ENCODE measurements at places on chromosomes 16 and 17.
A peak's percentile ranks its signal among the peaks of the same experiment; 100 is the strongest.

DNA sequence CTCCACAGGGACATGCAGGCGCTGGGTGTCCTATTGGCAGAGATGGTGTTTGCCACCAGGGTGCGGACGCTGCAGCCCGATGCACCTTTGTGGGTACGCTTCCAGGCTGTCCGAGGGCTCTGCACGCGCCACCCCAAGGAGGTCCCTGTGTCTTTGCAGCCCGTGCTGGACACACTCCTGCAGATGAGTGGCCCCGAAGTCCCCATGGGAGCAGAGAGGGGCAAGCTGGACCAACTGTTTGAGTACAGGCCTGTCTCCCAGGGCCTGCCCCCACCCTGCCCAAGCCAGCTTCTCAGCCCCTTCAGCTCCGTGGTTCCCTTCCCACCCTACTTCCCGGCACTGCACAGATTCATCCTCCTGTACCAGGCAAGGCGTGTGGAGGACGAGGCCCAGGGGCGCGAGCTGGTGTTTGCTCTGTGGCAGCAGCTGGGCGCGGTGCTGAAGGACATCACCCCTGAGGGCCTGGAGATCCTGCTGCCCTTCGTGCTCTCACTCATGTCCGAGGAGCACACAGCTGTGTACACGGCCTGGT, 2.8 kb downstream of the WDR81 start:
- no peak for DNase-seq

DNA sequence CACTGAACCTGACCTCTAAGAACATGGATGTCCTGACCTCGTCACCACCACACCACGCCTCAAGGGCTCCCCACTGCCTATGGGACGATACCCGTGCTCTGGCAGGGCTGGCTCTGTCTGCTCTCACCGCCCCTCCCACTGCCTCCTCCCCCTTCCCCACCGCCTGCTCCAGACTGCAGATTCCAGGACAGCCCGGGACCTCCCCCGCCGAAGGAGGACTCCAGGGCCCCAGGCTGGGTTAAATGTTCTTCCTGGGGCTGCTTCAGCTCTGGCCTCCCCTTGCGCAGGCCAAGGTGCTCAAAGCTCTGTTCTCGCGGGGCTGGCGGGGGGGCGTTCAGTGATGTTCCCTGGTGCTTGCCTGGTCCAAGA, 3.1 kb downstream of the NPW start:
- DNase-seq, result no peak

GRCh38 chr17:13636951-13637350, 35.2 kb upstream of the HS3ST3A1 start:
- no peak for DNase-seq

- no peak for DNase-seq
Measured at GRCh38 chr16:64122177-64122576, 999.7 kb downstream of the CDH11 start.

- no peak for DNase-seq
Measured at GRCh38 chr16:61923629-61924028, 112.6 kb downstream of the CDH8 start.

DNA sequence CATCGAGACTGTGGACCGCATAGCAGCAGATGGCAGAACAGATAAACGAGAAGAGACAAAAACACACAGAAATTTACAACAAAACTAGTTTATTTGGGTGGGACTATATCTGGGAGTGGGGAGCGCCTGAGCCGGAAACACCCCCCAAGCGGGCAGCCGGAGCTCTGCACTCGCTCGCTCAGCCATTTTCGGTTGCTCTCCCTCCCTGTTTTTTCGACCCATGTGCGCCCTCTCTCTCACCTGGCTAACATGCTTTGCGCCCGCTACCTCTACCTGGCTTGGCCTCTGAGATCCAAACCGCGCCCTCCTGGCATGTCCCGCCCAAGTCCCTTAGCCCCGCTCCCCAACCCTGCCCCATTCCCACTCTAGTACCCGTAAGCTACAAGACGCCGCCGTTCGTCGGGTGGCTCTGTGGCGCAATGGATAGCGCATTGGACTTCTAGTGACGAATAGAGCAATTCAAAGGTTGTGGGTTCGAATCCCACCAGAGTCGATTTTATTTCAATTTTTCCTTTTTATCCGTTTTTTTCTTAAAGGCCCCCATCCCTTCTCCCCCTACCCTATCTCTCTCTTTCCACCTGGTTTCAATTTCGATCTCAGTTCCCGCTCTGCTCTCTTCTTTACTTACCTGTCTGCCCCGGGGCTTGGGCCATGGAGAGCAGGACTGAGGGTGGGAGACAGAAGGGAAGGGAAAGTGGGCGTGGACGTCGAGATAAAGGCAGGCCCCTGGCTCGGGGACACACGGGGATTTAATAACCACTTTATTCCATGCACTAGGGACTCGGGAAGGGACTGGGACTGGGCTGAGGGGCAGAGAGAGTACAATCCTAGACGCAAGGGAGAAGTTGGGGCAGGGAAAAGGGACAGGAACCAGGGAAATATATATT, 2.4 kb upstream of the ALOXE3 start:
- peak; percentile 84 for DNase-seq

GRCh38 chr17:45332989-45333701, 16.3 kb upstream of the MAP3K14 start:
- no peak for DNase-seq

GRCh38 chr17:56600256-56600655, 6.8 kb downstream of the NOG start:
- no peak for DNase-seq

DNA sequence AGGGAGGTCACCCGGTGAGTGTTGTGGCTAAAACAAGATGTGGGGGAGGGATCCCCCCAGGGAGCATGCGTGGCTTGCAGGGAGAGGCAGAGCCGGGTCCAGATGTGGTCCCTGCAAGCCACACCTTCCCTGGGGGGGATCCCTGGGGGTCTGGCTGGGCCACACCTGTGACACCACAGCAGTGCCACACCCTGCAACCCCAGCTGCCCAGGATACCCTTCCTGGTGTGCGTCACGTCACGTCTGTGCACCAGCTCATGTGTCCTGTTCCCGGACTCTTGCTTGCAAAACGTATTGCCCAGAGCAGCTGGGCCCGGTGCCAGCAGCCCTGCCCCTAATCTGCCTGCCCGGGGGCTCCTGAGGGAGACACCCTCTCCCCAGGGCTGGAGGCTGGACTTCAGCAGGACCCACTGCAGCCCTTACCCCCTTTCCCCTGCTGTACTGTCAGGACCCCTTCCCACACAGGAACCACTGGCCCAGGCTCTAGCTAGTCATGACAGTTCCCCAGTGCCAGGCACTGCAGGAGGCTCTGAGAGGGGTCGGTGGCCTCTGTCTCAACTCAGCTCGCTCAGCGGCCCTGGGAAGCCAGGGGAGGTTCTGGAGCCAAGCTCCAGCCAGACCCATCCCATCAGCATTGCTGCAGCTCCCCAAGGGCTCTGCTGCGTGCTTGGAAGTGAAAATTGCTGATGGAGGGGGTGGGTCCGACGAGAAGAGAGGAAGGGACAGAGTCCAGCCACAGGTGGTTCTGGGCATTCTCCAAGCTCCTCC, 25.8 kb upstream of the ACSF3 start:
- DNase-seq, result no peak

- DNase-seq, result no peak
Measured at GRCh38 chr16:61812251-61812650, 224.0 kb downstream of the CDH8 start.

GRCh38 chr16:75485230-75486013, 9.8 kb downstream of the CHST6 start:
- DNase-seq, result no peak

DNA sequence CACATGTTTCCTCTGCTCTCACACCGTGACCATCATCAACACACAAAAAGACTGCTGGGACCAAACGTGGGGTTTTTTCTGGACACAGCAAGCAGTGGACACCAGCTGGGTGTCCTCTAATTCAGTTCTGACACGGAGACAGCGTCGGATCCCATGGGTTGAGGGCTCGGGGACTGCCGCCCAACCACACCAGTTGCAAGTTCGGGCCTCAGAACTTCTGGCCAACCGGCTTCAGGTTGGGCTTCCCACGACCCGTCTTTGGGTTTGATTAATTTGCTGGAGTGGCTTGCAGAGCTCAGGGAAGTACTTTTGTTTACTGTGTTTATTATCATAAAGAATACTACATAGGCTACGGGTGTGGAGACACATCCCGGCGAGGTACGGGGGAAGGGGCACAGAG, 97.8 kb downstream of the BANP start:
- no peak for DNase-seq

DNA sequence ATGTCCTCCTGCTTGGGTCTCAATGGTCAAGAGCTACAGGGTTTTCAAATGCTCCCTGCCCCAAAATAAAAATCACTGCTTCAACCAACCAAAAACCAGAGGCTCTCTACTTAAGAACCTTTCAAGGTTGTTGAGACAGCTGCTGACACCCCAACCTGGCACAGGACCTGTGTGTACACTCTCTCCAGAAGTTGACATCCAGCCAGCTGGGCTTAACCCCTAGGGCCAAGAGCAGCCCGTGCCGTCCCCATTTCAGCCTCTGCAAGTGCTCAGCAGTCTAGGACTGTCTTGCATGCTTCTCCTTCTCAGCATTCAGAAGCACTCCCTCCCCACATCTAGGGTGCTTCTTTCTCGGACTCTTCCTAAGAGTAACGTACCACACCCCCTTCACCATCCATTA, 59.0 kb upstream of the TRAP1 start:
- peak; percentile 76 for DNase-seq

DNA sequence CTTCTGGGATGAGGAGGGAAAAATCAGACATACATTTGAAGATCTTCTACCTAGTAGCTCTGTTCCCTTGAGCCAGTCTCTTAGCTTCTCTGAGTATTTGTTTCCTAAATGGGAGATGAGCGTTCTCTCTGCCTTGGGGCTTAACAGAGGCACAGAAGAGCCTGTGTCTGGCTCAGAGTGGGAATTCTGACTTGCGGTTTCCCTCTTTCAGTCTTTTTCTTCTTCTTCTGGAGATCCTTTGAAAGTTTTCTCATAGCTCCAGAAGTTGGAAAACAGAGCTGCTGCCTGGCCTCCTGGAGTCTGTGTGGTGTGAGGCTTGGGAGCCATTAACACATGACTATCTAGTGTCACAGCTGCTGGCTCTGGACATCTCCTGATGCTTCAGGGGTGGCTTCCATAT, 167.9 kb downstream of the MSI2 start:
- DNase-seq, result no peak

DNA sequence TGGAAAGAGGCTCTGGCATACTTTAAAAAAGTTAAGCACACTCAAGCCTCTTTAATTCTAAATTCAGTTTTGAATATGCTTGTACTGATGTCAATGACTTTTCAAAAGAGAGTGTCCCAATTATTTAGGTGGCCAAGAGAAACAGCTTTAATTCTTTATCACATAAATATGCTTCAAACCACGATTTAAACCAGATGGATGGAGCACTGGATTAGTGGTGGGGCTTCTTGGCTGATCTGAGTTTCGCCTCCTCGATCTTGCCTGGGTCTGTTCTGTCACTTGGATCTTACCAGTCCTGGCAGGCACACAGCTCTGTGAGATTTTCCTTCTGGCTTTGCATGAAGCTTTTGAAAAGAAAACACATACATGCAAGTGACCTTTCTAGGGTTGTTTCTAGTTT, 467.8 kb downstream of the MAF start:
- DNase-seq, result no peak

DNA sequence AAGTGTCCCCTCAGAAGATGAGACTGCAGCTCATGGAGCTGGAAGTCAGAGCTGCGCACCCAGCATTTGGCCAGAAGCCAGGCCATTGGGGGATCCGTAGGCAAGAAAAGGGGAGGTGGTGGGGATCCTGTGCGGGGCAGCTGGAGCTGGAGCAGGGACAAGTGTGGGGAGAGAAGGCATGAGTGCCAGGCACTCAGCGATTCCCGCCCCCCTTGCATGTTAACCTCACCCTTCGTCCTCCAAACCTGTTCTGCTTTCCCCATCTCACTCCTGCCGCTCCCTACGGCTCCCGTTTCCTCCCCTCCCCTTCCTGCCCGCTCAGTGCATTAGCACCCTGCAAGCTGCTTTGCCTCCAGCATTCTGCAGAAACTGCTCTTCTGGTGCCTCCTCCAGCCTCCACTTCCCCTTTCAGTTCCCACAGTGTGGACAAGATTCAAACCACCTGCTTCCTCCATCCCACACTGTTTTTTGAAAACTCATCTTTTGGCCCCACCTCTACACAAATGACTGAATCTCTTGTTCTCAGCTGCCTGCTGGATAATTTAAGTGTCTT, 5.6 kb downstream of the ALOX15 start:
- DNase-seq, result no peak

DNA sequence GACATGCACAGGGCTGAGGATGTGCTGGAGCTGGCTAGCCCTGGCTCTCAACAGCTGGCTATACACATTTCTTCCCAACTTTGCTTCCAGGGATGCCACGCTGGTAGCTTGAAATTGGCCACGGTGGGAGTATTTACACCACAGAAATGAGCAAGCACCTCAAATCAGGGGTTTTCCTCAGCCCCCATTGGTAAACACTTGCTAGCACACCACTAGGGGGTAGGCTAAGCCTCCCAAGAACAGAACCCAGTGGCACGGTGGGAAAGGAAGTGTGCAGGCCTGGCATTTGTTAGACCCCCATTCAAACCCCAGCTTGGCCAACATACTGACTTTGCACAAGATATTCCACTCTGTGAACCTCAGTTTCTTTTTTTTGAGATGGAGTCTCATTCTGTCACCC, 12.9 kb downstream of the DRC3 start:
- DNase-seq, result no peak

GRCh38 chr17:75478508-75478907, 22.1 kb downstream of the TMEM94 start:
- DNase-seq, result no peak

DNA sequence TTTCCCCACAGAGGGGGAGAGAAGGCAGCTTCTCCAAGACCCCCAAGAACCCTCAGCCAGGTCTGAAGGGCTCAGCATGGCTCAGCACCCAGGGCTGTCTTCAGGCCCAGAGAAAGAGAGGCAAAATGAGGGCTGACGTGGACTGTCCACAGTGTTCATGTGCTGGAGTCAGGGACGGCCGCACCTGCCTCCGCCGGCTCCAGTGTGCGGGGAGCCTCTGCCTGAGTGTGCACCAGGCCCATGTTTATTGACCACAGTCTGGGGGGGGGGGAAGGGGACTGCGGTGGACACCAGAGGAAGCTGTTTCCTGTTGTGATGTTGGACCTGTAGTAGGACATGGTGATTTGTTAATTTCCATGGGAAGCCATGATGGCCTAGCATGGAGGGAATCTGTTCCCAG, 6.9 kb downstream of the MRM1 start:
- no peak for DNase-seq

- DNase-seq, result no peak
Measured at GRCh38 chr16:70715860-70716357, 30.1 kb upstream of the MTSS2 start.

- DNase-seq, result no peak
Measured at GRCh38 chr16:75486014-75486675, 9.1 kb downstream of the CHST6 start.

GRCh38 chr17:48747445-48748363, 19.2 kb upstream of the HOXB13 start:
- no peak for DNase-seq

GRCh38 chr17:63821804-63822203, 5.4 kb upstream of the PSMC5 start:
- no peak for DNase-seq

Data from pancreas (tissue), 10 donors.